ENCODE measurements at places on chromosomes 3 and 15.

GRCh38 chr3:28151608-28152228 lies 89.7 kb upstream of the CMC1 start:
- DNase-seq, result no peak

DNA sequence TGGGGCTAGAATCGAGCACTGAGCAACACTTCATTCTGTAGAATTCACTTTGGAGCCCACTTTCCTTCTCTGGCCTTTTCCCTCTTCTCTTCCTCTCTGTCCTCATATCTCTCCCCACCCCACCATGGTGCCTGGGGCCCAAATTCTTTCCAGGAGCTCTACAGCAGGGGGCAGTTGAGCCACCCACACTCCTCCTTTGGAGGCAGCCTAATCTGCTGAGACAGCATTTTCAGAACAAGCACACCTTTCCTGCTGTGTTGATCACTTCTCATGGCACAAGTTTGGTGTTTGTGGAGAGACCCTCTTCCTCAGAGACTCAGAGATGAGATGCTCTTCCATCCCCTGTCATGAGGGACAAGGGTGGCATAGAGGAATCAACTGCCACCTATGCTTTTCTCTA lies 52.0 kb upstream of the PRR23C start:
- DNase-seq, result no peak

GRCh38 chr15:58875343-58875742 lies 58.1 kb downstream of the SLTM start:
- no peak for DNase-seq

DNA sequence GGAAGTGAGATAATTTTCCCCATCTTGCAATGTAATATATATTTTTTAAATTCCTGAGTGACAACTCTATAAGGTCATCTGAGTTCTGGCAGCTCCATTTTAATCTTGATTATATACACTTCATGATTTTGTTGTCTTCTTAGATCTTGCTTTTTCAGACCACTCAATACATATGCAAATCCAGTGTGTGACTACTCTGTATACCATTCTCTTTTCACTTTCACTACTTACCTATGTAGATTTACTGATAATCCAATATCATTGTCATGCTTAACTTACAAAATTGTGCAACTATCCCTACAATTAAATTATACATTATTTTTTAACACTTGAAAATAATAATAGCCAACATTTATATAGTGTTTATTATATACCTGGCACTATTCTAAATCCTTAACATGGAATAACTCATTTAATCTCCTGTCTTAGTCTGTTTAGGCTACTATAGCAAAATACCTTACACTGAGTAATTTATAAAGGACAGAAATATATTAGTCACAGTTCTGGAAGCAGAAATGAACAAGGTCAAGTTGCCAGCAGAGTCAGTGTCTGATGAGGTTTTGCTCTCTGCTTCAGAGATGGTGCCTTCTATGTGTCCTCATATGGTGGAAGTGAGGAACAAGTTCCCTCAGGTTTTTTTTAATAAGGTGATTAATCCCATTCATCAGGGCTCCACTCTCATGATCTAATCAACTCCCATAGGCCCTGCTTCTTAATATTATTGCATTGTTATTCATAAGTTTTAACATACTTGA lies 338.5 kb downstream of the TUSC7 start:
- no peak for DNase-seq

DNA sequence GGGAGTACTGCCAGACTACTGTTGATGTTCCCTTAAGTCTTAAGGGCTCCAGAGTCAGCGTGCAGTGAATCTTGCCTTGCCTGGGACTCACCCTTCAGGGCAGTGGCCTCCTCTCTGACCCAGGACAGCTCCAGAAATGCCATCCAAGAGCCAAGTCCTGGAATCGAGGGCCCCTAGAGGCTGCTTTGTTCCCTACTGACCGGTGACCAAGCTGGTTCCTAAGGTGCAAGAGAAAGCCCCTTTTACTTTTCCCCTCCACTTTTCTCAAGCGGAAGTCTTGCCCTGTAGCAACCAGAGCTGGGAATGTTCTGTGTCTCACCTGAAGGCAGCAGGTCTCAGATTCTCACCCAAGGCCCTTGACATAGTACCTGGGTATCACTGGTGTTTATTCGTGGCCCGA lies 238.0 kb downstream of the DOCK3 start:
- DNase-seq, result no peak

- no peak for DNase-seq
Measured at GRCh38 chr15:98722209-98722608, 73.9 kb downstream of the IGF1R start.

- no peak for DNase-seq
Measured at GRCh38 chr15:59591356-59591755, 20.2 kb upstream of the GCNT3 start.

DNA sequence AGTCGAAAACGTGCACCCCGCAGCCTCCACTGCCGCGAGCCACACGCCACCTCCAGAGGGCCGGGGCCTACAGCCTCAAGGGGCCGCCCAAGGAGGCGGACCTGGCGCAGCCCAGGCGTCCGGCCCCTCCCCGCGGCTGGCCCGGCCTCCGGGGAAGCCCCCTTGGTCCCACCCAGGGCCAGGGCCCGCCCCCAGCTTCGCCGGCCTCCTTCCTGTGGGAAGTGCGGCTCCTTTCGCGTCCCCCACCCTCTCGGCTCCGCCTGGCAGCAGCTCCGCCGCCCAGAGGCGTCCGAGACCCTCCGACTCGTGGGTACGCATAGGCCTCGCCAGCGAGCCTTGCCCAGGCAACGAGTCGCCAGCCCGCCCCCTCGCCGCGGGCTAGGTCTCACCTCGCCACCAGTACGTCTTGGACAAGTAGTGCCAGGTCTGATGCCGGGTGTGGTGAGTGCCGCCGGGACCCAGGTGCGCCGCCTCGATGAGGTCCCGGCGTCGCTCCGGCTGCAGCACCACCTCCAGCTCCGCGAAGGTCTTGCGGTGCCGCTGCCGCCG lies 642 bp downstream of the ZBTB11 start:
- peak; percentile 70 for DNase-seq

GRCh38 chr3:146543461-146544001 lies 876 bp downstream of the PLSCR1 start:
- DNase-seq, result no peak

All from AG04449 (cell line).